ENCODE measurements at places on chromosomes 4 and X.

GRCh38 chr4:154490583-154491340 lies 837 bp downstream of the DCHS2 start:
- DNase-seq = peak; percentile 31

DNA sequence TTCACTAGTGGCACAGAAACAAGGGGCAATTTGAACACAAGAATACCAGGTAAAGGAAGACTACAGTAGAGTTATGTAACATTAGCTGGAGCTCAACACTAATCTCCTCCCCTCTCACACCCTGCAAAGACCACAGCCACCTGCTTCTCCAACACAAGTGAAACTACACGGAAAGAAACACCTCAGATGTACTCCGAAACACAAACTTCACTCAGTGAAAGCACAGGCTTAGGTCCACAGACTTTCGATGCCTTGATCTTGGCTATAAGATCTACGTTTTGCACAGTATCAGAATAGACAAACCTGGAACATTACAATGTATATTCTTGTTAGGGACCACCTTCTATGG lies 7.6 kb downstream of the ACSL1 start:
- no peak for DNase-seq

- DNase-seq = no peak
Measured at GRCh38 chr4:6887591-6888371, 21.8 kb upstream of the TBC1D14 start.

DNA sequence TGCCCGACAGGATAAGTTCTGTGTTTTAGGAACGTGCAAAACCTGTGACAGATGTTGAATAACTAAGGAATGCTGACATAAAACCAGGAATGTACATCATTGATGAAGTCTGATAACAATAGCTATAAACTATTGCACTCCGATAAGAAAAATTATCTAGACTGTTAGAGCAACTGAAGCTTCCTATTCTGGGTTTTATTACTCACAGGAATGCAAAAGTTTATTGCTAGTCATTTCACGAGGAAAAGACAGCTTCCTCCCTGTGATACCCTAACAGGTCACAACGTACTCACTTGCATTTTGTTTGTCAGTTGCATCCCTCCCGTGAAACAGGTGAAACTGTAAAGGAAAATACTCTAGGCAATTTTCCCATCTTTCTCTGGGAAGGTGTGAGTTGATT lies 65.9 kb downstream of the CLDN22 start:
- DNase-seq = no peak

GRCh38 chrX:17187136-17187756 lies 187.8 kb upstream of the NHS start:
- DNase-seq = no peak

DNA sequence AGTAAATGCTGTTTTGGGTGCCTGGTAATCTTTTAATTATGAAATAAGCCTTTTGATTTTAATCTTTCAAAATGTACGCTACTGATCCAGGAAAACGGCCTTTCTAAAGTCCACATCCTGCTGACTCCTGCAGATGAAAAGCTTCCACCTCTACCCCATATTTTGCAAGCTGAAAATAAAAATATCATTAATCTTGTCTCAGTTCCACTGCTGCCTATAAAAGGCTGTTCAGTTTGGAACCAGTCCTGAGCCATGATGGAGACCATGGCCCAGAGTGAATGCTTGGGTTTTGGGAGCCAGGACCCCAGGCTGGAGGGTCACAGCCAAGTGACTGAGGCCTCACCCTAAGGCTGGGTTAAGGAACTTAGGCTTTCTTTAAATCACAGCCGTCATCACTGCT lies 110.8 kb downstream of the AFF1 start:
- no peak for DNase-seq

DNA sequence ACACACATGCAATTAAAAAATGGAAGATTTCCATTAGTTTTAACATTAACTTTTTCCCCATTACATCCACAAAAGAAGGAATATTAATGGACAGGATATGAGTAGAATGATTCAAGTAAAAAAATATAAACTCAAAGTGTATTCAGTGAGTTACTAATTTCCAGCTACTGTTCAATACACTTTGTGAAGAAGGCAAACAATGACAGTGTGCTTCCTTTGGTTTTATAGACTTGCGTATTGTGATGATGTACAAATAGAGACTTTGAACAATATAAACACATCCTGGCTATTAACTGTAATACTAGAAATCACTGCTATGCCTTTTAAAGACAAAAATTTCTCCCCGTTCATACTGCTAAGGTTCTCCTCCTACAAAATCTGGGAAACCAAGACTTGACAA lies 171.4 kb downstream of the ASB9 start:
- DNase-seq = no peak

- no peak for DNase-seq
Measured at GRCh38 chr4:26218677-26219605, 101.9 kb upstream of the RBPJ start.

GRCh38 chr4:122806981-122807679 lies 19.5 kb upstream of the FGF2 start:
- DNase-seq = no peak

DNA sequence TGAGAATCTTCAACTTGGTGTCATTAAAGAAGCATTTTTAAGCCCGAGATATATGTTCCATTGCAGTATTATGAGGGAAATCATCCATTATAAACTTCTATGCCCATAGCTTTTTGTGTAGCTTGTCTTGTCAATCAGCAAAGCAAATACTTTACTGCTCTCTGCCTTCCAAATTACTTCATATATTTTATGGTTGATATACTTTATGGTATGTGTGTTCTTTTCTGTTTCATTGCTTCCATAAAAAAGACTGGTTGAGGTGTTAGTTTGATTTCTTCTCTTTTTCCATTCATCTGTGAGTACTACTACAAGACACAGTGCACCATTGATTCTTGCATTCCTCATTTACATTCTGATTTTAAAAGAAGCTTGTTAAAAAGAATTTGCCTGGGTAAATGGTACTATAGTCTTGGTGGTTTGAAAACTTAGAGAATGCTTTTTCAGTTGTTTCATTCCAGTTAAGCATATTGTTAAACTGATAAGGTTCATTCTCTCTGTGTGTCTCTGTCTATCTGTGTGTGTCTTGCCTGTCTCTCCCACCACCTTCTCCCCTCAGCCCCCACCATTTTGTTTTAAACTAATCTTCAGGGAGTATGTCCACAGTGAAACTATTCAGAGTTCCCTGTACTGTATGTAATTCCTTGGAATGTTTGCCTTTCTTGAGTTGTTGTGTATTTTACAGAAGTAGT lies 27.1 kb downstream of the STAG2 start:
- peak; percentile 4 for DNase-seq

- no peak for DNase-seq
Measured at GRCh38 chr4:155578219-155578618, 88.4 kb upstream of the GUCY1A1 start.
